ENCODE measurements at places on chromosomes 7 and 10.
A peak's percentile ranks its signal among the peaks of the same experiment; 100 is the strongest.

- no peak for DNase-seq
Observed at GRCh38 chr7:35680403-35681013, 14.4 kb downstream of the HERPUD2 start.

DNA sequence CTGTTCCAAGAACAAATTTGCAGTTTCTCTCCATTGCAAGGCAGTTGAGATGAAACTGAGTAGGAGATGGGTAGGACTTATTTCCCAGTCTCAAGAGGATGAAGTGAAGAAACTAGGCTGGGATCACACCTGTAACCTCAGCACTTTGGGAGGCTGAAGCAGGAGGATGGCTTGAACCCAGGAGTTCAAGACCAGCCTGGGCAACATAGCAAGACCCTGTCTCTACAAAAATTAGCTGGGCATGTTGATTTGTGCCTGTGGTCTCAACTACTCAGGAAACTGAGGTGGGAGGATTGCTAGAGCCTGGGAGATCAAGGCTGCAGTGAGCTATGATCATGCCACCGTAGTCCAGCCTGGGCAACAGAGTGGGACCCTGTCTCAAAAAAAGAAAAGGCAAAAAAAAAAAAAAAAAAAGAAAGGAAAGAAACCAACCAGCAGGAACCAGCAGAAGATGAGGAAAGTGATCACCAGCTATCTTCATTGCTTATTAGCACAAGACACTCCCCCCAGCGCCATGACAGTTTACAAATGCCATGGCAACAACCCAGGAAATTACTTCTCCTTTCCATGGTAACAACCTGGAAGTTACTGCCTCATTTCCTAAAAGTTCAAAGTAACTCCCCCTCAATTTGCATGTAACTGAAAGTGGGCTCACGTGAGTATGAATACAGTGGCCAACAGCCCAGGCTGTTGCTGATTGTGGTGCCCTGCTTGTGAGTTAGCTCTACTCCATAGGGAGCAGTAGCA lies 18.3 kb upstream of the ST8SIA6 start:
- no peak for DNase-seq

DNA sequence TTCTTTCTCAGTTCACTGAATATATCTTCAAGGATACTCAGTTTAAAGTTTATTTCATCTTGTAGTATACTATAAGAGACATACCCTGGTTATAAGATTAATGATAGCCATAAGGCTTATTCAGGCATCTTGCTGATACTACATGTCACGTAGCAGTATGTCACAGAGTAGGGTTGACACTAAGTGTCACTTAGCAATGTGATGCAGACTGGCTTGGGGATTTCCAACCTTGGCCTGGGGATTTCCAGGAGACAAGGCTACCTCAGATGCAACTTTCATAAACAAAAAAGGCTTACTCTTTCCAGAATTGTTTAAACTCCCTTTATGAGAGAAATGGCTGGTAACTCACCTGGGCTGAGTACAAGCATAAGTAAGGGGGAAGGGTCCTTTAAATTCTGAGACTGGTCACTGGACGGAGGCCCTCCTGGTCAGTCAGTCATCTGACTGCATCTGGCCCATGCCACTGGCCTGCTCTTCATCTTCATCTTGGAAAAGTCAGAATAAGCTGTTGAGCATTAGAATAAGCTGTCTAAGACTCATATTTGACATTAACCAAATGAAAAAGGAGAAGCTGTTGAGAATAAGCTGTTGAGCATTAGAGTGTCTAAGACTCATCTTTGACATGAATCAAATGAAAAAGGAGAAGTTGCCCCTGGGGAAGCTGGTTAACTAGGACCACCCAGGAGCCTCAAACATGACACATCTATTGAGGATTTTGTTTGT lies 9.5 kb downstream of the SLC13A1 start:
- DNase-seq, result no peak

DNA sequence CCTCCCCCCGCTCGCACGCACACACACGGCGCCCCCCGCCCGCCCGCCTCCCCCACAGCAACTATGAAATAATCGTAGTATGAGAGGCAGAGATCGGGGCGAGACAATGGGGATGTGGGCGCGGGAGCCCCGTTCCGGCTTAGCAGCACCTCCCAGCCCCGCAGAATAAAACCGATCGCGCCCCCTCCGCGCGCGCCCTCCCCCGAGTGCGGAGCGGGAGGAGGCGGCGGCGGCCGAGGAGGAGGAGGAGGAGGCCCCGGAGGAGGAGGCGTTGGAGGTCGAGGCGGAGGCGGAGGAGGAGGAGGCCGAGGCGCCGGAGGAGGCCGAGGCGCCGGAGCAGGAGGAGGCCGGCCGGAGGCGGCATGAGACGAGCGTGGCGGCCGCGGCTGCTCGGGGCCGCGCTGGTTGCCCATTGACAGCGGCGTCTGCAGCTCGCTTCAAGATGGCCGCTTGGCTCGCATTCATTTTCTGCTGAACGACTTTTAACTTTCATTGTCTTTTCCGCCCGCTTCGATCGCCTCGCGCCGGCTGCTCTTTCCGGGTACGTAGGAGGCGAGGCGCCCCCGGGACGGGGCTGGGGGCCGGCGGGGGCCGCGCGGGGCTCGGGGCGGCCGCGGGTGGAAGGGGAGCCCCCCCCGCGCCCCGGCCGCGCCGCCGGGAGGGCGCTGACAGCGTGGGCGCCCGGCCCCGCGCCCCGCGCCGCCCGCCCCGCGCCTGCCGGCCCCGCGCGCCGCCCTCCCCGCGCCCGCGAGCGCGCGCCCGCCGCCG lies 441 bp downstream of the BMI1 start:
- peak; percentile 60 for DNase-seq

DNA sequence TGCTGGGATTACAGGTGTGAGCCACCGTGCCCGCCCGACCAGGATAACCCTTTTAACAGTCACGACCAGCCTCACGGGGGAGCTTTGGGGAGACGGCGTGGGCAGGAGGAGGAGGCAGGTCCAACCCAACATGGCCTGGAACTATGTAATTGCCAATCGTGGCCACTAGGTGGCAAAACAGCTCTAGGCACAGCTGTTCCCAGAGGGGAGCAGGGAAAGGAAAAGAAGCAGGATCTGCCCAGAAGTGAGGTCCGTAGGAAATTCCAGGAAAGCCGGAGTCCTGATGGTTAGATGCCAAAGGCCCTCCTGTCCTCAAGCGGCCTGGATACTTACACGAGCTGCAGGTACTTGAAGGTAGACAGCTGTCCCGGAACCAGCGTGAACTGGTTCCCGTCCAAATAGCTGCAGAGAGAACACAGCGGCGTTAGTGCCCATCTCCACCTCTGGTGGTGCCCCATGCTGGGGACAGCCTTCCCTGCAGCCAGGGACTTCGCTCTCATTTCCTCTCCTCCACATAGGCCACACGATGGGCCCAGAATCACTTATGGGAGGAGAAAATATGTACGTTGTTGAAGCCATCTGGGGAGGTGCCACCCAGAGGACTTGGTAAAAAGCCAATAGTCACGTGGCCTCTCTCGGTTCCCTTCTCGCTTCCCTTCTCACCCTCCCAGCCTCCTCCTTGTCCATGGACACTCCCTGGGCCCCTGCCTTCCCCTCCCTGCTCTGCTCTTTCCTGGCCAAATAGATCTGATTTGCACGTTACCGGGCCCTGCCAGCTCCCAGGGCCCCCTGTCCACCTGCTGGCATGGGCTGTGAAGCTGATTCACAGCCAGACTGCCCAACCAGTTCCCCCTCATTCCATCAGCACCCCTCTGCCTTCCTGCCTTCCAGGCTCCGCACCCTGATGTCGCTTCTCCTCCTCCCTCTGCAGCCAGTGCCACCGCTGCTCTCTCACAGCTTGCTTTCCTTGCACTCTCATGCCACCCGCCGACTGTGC lies 148.1 kb downstream of the SLIT1 start:
- peak; percentile 80 for DNase-seq

DNA sequence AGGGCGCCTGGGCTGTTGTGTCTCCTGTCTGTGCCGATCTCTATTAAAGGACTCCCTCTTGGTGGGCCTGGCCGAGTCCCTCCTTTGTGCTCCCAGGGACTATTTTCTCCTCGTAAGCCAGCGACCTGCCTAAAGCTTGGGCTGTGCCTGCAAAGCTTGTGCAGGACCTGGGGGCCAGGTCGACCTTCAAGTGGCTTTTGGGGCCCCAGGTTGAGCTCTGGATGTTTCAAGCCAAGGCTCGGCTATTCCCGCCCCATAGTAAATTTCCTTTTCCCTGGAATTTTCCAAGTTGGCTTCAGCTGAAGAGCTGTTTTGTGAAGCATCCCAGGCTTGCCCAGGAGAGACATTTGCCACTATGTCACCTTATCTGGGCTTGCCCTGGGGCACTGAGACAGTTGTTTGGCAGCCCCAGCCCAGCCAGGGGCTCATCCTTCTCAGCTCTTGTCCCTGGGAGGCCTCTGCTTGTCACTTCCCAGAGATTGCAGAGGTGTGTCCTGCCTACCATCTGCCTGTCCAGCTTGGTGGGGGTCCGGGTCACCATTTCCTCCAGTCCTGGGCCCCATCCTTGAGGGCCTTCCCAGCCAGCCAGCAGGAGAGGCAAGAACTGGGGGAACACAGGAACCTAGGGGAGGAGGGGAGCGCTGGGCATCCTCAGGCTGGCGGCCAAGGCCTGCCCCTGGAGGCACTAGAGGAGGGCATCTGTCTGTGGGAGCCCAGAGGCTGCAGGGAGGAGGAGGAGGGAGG lies 20.2 kb downstream of the ZMIZ2 start:
- DNase-seq, result no peak

Measured in hematopoietic multipotent progenitor cell treated with erythropoietin and hydrocortisone succinate and interleukin-3 and kit ligand, for 15 days (in vitro differentiated cells).